SHP77 treated with DMSO at 0.1 percent for 48 hours (cell line): ENCODE measurements at places on chromosomes 6 and 20.

DNA sequence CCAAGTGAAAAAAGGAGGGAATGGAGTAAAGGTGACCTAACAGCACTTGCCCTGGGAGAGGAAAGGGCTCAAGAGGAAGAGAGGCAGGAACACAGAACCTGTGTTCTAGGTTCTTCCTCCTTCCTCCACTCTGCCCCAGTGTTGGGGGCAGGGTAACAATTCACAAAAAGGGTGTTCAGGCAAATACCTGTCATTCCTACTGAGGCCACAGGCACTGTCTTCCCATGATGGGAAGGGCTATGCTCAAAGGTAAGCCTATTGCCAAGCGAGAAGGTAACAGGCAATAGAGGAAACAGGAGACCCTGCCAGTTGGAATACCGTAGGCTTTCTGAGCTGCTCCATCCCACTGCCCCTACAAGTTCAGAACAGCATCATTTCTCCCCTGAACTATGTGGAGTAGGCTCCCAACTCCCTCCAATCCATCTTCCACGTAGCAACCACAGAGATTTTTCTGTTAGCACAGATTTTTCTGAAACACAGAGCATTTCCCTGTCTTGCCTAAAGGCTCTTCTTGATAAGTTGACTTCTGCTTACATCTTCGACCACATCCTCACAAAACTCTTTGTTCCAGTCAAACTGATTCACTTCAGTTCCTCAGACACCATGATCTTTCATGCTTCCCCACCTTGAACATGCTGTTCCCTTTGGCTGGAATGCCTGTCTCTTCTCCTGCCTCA lies 2.7 kb downstream of the AGPAT1 start:
- no peak for DNase-seq

DNA sequence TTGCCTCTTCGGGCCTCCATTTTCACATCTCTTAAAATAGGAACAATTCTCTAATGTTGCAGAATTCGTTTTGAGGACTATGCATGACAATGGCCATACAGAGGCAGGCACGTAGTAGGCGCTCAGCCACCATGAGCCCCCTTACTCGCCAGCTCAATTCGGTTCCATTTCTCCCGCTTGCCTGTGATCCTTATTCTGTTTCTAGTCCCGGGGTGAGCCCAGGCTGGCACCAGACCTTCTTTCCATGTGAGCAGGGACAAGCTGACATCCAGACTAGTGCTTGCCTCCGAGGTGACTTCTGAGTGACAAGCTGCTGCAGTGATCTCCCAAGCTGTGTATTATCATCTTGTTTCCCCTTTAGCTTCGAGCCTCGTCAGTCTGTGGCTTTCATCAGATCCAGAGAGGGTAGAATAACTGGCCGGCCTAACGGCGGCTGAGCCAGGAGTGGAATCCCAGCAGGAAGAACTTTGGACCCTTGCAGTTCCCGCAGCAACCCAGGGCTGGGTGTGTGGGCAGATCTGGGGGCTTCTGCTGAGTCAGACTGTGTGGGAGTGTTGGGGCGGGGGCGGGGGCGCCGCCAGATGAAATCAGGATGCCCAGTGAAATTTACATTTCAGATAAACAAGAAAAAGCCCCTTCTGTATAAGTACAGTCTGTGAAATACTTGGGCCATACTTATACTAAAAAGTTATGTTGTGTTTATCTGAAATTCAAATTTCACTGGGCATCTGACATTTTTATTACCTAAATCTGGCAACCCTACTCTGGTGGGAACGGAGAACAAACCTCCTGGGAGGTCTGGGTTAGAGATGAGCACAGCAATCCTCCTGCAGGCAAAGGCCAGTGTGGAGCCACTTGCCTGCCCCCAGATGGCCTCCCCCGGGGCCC lies 10.9 kb downstream of the BANF2 start:
- no peak for DNase-seq

DNA sequence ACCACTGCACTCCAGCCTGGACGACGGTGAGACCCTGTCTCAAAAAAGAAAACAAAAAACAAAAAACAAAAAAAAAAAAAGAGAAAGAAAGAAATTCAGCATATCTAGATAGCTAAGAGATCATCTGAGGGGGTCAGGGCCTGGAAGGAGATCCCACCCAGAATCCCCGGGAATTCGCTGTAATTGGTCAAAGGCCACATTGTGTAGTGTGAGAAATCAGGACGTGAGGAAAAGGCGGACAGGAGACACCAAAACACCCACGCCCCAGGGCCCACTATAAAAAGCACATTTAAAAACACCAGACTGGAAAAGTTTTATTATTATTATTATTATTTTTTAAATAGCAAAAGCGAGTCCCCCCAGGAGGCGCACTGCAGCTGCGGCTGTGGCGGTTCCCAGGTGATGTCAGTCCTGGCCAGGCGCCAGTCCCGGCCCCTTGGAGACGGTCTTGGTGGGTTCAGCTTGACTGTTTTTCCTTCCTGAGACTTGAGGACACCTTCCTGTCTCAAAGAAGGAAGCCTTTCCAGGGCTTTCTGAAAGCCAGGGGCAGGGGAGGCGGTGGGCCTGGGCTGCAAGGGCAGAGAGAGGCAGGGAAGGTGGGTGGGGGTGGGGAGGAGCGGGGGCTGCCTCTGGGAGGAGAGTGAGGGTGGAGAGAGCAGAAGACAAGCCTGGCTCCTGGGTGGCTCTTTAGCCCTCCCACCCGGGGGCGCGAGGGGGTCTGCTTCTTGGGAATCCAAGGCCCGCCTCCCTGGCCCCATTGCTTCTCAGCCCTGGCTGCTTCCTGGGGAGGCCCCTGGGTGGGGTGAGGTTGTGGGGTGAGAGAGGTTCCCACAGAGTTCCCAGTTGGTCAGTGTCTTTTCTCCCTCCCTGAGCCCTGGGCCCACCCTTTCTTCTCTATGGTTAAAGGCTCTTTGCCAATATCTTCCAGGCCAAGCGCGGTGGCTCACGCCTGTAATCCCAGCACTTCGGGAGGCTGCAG lies 14.5 kb downstream of the TCF15 start:
- DNase-seq = no peak

GRCh38 chr20:36821964-36822437 lies 48.4 kb upstream of the DSN1 start:
- DNase-seq = no peak

DNA sequence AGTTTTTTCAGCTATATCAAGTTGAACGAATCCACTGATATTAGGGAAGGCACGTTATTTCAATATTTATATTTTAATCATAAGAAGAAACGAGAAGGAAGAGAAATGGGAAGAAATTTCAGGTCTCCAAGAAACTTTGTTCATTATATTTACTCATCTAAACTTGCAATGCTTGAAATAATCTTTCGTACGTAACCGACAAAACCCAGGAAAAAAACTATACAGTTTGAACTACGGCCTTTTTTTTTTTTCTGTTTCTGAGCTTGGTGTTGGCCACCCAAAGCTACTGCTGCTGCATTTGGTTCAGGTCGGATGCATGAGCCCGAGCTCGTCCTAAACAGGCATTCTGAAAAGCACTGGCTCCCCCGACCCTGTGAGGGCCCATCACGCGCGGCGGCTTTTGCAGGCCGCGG lies 548 bp downstream of the PERP start:
- DNase-seq = no peak

GRCh38 chr6:95203153-95203754 lies 374.1 kb upstream of the MANEA start:
- DNase-seq = peak; percentile 20

DNA sequence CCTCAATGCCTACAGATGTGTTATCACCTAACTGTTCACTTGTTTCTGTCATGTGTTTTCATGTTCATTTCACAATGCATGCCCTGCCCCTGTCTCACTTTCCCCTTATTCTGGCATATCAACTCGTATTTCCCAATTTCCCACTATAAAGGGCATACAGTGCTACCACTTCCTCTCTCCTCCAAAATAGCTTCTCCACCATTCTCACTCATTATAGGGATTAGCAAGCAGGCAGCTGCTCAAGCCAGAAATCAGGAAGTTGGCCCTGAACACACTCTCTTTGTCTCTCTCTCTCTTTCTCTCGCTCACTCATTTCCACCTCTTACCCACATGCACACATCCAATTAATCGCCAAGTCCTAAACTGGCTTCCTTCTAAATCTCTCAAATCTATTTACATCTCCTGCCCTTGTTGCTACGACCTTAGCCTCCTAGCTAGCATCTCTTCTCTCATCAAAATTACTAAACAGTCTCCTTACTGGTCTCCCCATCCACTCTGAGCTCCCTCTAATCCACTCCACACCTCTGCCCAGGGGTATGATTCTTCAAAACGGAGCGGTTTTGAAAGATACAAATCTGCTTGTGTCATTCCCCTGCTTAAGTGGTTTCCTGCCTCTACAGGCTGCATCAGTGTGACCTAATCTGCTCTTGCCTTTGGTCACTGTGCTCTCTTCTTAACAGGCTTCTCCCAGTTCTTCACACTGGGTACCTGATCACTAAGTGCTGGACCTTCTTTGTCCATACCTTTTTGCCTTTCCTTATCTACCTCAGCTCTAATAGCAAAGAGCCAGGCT lies 196.2 kb downstream of the BTBD9 start:
- DNase-seq = peak; percentile 11

- no peak for DNase-seq
Measured at GRCh38 chr6:6332811-6333244, 12.4 kb upstream of the F13A1 start.

- no peak for DNase-seq
Measured at GRCh38 chr6:9405369-9405768, 970.0 kb upstream of the SLC35B3 start.

DNA sequence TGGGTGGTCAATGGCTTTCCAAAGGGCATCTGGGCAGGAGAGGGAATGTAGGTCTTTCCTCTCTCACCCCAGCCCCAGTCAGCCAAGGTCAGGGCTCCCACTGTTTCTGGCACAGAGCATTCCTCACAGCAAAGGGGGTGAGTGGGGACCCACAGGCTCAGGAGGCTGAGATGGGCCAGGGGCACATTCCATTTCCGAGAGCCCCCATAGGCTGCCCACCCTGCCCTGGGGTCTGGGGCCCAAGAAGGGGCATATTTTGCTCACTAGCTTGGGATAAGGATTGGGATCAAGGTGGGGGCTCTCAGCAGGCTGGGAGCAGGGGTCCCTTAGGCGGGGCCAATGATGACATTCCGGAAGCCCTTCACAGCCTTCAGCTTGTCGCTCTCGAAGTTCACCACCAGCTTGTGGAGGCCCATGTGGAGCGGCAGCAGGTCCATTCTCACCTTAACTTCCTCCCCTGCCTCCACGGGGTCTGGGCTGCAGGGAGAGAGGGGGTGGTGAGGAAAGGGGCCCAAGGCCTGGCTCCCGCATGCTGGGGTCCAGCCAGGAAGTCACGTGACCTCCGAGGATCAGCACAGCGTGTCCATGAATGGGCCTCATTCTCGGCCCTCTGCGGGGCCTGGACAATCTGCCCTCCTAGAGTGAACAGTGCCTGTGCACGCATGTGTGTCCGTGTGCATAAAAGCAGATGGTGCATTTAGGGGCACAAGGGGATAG lies 35.0 kb downstream of the TGM2 start:
- no peak for DNase-seq

- DNase-seq = no peak
Measured at GRCh38 chr6:22929311-22929985, 360.1 kb downstream of the HDGFL1 start.

GRCh38 chr6:166046226-166046625 lies 121.4 kb downstream of the TBXT start:
- no peak for DNase-seq

GRCh38 chr6:47160702-47161101 lies 118.6 kb upstream of the ADGRF1 start:
- no peak for DNase-seq

DNA sequence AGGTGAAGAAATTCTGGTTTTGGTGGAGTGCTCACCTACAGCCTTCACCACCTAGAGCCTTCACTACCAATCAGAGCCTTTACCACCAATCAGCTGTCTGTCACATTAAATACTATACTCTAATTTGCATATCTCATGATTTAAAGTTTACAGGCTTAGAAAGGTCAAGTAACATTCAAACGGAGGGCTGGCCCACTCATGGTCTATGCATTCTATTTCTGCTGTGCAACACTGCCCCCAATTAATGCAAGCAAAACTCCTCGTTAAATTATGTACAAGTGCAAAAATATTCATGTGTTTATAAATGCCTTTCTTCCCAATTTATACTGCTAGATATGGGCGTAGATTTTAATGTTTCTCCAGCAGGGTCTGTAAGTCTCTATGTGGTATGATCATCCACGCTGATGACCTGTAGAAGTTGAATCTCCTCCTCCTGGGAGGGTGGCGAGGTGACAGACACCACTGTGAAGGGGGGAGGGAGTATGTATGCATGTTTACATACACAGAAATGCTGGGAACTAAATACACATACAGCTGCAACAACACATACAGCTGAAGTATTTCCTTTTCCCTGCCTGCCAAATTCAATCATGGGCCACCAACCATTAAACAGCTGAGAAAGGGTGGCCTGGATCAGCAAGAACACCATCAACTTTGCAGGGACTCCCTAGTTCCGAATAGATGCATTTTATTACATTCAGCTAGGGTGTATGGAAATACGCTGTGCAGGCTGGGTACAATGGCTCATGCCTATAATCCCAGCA lies 13.1 kb downstream of the RRAGD start:
- peak; percentile 14 for DNase-seq

GRCh38 chr6:88965691-88966090 lies 2.3 kb upstream of the RNGTT start:
- DNase-seq = no peak

DNA sequence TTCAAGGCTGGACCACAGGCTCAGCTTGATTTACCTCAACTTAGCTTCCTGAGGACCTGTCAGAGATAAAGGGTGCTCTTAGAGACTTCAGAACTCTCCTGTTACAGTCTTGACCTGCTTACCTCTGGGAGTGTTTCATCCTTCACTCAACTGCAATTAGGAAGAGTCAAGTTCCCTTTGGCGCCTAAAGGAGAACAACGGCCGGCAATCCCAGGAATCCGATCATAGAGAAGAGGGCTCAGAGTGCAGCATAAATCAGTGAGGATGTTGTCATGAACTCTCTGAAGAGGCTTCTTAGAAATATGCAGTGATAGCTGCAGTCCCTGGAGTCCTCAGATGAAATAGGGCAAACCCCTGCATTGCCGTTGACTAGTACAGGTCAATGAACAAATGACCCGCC lies 36.4 kb downstream of the LYRM2 start:
- no peak for DNase-seq

GRCh38 chr20:40572251-40572650 lies 116.8 kb downstream of the MAFB start:
- DNase-seq = no peak
